ENCODE measurements at places on chromosomes 3 and 15.

- no peak for DNase-seq
Measured at GRCh38 chr3:184380627-184381260, 890 bp downstream of the CHRD start.

DNA sequence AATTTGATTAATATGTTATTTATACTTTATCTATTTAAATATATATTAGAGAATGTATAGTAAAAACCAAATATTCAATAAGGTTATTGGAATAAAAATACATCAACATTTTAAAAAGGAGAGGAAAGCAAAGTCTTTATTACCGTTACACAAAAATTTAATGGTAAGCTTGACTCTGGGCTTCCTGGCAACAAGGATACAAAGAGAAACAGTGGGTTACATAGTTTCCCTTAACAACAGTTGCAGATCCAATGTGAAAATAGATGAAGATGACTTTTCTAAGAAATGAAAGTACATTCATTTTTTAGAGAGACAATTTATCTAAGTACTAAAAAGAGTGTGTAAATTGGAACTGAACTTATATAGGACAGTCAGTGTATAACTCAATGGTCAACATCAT lies 6.0 kb upstream of the PHLDB2 start:
- no peak for DNase-seq

DNA sequence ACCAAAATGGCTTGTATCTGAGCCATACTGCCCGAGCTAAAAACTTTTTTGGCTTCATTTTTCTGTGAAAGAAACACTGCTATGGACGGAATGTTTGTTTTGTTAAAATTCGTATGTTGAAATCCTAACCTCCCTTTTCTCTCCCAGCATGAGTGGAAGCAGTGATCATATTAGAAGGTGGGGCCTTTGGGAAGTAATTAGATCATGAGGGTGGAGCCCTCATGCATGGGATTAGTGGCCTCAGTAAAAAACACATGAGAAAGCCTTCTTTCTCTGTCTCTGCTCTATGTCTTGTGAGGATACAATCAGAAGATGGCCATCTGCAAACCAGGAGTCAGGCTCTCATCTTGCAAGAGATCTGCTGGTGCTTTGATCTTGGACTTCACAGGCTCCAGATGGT lies 7.4 kb upstream of the FNDC3B start:
- no peak for DNase-seq

GRCh38 chr3:123002100-123002748 lies 25.3 kb downstream of the SEMA5B start:
- DNase-seq: no peak

DNA sequence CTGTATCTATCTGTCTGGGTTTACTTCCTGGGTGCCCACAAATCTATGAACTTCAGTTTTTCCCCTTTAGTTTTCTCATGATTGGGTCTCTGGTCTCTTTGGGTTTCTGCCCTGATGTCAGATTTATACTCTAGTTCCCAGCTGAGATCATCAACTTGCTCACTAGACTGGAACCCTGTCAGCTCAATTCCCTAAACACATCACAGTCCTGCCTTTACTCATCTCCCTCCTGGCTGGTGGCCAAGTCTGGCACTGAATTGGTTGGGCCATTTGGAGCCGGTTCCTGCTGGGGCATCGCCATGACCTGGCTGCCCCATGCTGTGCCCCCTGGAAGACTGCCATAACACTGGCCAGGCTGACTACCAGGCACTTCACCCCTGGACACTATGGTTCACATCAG lies 345.3 kb downstream of the CHST2 start:
- DNase-seq: no peak

DNA sequence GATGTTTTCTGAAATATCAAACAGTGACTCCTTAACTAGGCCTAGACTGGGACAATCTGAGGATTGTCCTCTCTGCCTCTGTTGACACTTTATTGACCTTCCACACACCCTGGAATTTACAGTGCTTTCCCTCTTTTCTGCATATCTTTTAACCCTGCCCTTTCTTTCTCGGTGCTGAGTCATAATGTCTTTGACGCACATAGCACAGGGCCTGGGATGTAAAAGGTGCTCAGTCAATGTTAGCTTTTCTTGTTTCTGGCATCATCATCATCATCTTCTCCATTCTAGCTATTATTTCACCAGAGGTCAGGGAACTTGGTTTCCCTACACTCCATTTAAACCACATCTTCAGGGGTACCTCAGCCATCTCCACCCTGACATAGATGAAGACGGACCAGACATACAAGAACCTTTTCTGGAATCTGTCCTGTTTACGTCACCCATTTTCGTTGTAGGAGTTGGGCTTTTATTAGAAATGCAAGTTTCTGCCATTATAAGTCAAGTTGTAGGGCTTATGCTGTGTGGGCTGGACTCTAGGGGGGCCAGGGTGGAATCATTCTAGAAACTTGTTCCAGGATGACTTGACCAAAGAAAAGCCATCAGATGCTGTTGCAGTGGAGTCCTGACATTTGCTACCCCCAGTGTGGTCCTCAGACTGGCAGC lies 46.6 kb downstream of the ZBTB38 start:
- no peak for DNase-seq

DNA sequence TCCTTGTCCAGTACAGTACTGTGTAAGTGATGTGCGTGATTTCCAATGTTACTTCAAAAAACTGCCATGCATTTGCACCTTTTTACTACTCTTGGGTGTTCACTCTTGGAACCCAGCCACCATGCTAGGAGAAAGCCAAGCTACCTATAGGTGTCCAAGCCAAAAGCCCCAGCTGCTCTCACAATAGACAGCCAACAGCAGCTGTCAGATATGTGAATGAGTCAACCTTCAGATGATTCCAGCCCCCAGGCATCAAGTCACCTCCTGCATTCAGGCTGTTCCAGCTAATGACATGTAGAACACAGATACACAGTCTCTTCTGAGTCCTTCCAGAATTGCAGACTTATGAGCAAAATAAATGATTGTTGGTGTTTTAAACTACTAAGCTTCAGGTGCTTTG lies 417.7 kb upstream of the TGFBR2 start:
- DNase-seq: no peak

DNA sequence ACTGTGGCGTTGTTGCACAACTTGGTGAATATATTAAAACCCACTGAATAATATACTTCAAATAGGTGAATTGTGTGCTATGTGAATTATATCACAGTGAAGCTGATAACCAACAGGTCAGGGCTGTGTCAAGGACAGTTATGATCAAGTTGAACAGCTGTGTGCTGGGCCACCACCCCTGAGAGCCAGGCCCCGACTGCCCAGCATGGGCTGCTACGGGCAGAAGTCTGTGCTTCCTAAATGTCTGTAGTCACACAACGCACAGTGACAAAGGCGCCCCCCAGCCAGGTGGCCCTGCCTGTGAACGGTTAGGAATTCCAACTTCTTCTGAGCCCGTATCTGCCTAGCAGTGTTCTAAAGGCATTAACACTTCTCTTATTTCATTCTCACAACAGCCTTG lies 32.8 kb downstream of the TKT start:
- no peak for DNase-seq

- no peak for DNase-seq
Measured at GRCh38 chr3:56064684-56065083, 403.6 kb downstream of the ERC2 start.

DNA sequence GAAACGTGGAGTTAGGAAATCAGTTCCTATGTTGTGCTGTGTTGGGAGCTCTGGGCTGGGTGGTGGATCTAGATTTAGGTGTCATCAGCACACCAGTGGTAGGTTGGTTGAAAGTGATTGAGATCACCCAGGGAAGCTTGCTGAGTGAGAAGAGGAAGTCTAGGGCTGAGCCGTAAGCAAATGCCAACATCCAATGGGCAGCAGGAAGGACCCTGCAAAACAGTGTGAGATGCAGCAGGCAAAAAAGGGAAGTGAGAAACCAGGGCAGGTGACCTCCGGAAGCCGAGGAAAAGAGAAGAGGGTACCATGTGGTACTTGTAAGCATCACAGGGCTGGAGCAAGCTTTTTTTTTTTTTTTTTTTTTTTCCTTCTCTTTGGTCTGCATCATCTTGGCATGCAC lies 15.9 kb upstream of the COPG1 start:
- peak; percentile 95 for DNase-seq

DNA sequence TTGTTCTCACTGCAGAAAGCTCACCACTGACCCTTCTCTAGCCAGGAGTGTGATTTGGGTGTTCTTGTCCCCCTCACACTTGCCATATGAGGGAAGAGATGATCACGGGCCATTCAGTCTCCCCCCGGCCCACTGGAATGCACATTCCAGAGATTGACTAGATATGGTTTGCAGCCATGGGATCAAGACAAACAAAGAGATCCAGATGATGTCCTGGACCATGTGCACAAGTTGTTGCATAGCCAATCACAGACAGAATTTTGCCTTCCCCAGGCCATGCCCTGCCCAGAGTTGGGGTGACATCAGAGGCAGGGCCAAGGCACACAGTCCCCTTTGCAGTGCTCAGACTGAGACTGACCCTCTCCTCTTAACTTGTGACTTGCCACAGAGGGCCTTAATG lies 14.8 kb downstream of the MUC13 start:
- DNase-seq: no peak

- no peak for DNase-seq
Measured at GRCh38 chr15:68224546-68225250, 4.8 kb downstream of the CLN6 start.

GRCh38 chr15:90650117-90650955 lies 66.8 kb upstream of the BLM start:
- no peak for DNase-seq

DNA sequence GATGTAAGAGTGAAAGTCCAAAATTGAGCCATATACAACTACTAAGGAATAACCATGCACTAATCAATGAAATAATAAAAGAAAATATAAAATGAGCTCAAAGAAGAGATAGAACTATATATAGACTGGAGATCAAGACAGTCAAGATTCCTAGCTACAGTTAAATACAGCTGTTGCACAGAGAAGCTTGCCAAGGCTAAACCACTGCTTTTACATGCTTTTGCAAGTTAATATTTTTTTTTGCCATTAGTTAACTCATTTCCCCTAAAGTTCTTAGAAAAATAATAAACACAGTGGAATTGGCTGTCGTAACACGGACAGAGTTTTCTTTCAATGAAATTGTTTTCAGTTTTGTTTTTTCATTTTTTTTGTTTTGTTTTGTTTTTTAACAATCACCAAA lies 123.0 kb downstream of the VGLL3 start:
- no peak for DNase-seq

GRCh38 chr15:26889298-26889898 lies 22.5 kb downstream of the GABRA5 start:
- peak; percentile 67 for DNase-seq

All from suppressor macrophage treated with lipopolysaccharide for 4 hours (primary cell).